Activated T-helper 1 cell treated with anti-CD3 and anti-CD28 coated beads, Interleukin-12 subunit alpha, Interleukin-12 subunit beta, Interleukin-2, Interleukin-4 antibody, amounts not matched to agents 30 ng/mL and 10 ng/mL and 1 ng/mL, durations not matched to agents 14 hours and 24 hours and 36 hours (primary cell): ENCODE measurements at places on chromosomes 12 and 14.

GRCh38 chr14:38901791-38902190 is 201.2 kb downstream of the SEC23A start:
- no peaks in the 10 kb centered on the region for H3K4me1 ChIP-seq
- no peak overlapping the region for H3K4me3 ChIP-seq
- no peak overlapping the region for H3K27ac ChIP-seq
- DNase-seq = no peak

- DNase-seq = no peak
- no peaks in the 10 kb centered on the region for H3K36me3 ChIP-seq
These were observed 71.8 kb upstream of the MAX start for GRCh38 chr14:65173973-65174693.

DNA sequence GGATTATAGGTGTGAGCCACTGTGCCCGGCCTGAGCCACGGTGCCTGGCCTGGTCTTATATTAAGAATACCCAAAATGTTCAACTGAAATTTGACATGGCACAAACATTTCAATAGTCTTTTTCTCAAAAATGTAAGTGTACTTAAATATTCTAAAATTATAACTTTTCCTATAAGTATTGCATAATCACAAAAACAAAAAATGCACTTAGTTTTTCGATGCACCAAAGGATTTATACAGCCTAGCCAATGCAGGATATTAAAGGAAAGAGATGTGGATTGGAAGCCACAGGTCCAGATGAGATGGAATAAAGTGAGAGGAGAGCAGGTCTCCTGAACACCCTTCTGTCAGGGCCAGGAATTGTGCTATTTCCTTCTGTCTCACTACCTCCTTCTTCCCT is 62.8 kb downstream of the ZC3H14 start:
- DNase-seq = no peak
- H3K4me1 ChIP-seq = no peaks in the 10 kb centered on the region
- H3K36me3 ChIP-seq = no peaks in the 10 kb centered on the region
- H3K4me3 ChIP-seq = no peak overlapping the region

GRCh38 chr12:24507827-24508226 is 441.1 kb downstream of the BCAT1 start:
- no peak overlapping the region for H3K4me3 ChIP-seq
- H3K4me1 ChIP-seq = no peaks in the 10 kb centered on the region
- no peak overlapping the region for H3K27ac ChIP-seq
- DNase-seq = no peak

DNA sequence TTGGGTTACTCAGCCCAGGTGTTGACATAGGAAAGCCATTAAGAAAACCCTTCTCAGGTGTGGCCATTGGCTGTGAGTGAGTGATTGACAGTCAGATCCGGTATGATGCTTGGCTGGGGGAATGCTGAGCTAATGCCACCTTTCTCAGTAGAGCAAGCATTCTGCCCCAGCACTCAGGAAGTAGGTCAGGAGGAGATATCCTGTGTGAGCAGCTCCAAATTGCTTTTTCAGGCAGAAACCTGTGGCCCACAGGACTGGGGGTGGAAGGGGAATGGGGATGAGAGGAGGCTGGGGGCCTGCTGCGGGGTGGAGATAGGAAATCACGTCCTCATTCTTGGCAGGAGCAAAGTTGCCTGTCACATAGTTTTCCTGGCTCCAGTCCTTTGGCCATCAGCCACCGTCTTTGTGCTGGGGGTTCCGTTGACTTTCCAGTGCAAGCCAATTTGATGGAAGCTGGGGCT is 55.7 kb downstream of the NINJ2 start:
- no peaks in the 10 kb centered on the region for H3K27me3 ChIP-seq
- peaks cover 57% of the 10 kb centered on the region for H3K4me1 ChIP-seq
- DNase-seq = no peak
- H3K27ac ChIP-seq = peak overlapping the region; percentile 80
- H3K36me3 ChIP-seq = peaks cover 4% of the 10 kb centered on the region

DNA sequence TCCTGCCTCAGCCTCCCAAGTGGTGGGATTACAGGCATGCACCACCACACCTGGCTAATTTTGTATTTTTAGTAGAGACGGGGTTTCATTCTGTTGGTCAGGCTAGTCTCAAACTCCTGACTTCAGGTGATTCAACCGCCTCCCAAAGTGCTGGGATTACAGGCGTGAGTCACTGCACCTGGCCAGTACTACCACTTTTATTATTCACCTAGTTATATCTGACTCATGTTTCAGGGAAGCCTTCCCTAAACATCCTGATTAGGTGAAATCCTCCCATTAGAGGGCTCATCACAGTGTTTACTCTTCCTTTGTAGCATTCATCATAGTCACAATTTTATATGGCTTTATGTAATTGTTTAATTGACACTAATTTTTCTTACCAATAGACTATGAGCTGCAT is 295.3 kb upstream of the SOX5 start:
- no peaks in the 10 kb centered on the region for H3K27me3 ChIP-seq
- H3K27ac ChIP-seq = no peak overlapping the region
- H3K36me3 ChIP-seq = no peaks in the 10 kb centered on the region
- DNase-seq = no peak

DNA sequence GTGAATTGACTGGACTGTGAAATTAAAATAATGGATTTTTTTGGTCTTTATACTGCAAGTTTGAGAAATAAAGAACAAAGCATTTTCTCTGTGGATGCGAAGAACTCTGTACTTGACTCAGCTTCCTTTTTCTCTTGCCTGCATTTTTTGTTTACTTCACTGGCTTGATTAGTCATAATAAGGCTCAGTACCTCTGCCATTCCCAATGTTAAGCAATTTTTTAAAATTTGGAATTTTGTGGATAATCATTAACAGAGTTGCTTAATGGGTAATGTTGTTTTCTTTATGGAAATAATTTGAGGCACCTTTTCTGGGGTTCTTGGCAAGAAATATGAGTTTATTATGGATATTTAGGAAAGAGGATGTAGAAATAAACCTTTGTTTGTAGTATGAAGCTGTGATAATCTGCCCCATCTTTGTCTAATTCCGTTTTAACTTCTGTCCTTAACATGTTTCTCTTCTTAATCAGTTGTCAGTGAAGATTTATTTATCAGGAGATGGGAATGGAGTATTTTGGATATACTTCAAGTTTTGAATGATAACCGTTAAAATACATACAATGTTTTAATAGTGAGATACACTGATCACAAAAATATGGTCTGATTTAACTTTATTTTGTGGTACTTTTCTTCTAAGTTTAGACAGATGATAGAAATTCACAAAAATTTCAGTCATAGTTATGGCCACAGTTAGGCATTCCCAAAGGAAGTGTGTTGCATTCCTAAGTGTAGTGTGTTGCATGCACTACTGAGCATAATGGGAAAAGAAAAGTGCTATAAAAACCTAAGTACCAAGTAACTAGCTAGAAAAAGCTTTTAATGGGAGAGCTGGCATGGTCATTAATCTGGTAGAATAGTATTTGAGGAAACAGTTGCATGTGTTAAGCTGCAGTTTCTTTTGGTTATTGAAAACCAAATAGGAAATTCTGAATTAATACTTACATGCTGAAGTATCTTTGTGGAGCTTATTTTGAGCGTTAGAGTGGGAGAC is 27.7 kb downstream of the WNK1 start:
- H3K4me1 ChIP-seq = peaks cover 54% of the 10 kb centered on the region
- H3K27ac ChIP-seq = peak overlapping the region; percentile 67
- H3K27me3 ChIP-seq = no peaks in the 10 kb centered on the region
- H3K4me3 ChIP-seq = peak overlapping the region; percentile 62
- H3K36me3 ChIP-seq = peaks cover 8% of the 10 kb centered on the region
- no peak for DNase-seq

DNA sequence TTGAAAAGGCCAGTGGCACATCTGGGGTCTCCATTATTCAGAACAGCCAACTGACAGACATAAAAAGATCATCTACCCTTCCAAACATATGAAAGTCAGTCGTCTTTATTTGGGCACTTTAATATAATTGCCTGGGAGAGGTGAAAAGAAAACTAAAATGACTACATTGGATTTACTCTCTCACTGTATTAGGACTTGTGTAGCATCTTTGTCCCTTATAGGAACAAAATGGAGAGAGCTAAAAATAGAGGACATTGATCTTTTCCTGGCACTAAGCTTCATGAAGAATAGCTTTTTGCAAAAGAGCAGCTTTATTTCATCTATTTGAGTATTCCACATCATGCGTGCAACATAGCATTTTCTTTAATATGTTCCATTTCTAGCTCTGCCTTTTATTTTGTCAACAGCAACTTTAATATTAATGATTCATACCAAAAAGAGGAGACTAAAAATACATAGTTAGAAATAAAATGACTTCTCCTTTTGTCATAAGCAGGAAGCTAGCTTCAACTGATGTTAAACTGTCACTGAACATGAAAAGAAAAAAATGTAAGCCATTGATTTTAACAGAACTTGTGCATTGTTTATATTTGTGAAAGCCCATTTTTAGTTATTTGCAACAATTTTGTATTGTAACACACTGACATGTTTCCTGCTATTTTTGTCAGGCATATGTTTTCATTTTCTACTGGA is 254.6 kb downstream of the SEC23A start:
- DNase-seq = no peak
- H3K4me1 ChIP-seq = no peaks in the 10 kb centered on the region
- no peak overlapping the region for H3K27ac ChIP-seq

DNA sequence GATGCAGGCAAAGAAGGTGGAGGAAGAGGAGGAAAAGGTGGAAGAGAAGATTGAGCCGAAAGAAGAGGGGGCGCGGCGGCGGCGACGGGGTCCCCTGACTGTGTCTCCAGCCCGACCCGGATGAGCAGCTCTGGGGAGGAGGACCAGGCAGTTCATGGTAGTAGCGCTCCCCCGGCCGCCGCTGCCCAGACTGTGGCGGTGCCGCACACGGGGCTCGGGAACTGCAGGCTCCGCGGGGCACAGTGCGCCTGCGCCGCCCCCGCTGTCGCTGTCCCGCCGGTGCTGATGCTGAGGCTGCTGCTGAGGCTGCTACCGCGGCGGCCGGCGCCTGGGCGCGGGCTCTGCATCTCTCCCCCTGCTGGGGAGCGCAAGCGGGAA is at the start of gene KCNH5:
TSS of gene KCNH5 (minus strand) at position 225 of the 378 bp plus-strand sequence. CDS start 272 bp downstream, outside the sequence.
- no peak within 1 kb of the TSS for H3K27ac ChIP-seq
- no peak within 1 kb of the TSS for H3K4me3 ChIP-seq
- DNase-seq = no peak
- no peaks in the 10 kb centered on the region for H3K4me1 ChIP-seq

DNA sequence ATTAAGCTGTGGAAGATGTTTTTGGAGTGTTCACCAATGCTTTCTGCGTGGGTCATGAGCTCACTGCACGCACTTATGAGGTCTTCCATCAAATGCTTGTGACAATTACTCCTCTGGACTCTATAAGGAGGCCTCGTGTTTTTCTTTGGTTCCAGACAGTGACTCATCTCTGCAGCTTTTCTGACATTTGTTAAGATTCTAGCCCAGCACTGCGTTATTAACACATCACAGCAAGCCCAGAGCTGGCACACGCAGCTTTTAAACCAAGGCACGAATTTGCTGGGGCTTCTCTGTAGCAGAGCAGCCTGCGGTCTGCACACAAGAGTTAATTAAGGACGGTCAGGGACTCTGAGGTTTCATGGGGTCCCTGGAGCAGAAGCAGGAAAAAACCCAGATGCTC is 16.9 kb downstream of the MEG3 start:
- H3K4me1 ChIP-seq = no peaks in the 10 kb centered on the region
- H3K4me3 ChIP-seq = no peak overlapping the region

DNA sequence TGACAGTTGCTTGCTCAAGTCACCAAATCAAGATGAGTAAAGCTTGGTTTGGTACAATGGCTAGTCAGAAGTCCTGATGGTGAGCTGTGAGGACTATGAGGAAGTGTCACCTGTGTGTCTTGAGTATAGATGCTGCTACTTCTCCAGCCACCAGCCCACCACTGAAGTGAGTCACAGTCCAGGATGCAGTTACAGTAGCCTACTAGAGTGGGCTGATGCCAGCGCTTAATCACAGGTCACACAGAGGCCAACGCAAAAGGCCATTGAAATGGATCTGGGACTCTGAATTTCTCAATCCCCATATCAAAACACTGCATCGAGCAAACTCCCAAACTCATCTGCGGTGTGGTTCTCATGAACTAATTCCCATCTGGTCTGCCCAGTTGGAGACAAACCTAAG is 223.1 kb downstream of the ANO6 start:
- no peak overlapping the region for H3K4me3 ChIP-seq
- peaks cover 3% of the 10 kb centered on the region for H3K27me3 ChIP-seq
- H3K27ac ChIP-seq = no peak overlapping the region
- H3K4me1 ChIP-seq = no peaks in the 10 kb centered on the region
- H3K36me3 ChIP-seq = no peaks in the 10 kb centered on the region

GRCh38 chr14:95585953-95586620 is 51.2 kb downstream of the GLRX5 start:
- H3K4me1 ChIP-seq = no peaks in the 10 kb centered on the region
- peaks cover 3% of the 10 kb centered on the region for H3K27me3 ChIP-seq
- no peak overlapping the region for H3K4me3 ChIP-seq
- no peak for DNase-seq
- no peaks in the 10 kb centered on the region for H3K36me3 ChIP-seq

DNA sequence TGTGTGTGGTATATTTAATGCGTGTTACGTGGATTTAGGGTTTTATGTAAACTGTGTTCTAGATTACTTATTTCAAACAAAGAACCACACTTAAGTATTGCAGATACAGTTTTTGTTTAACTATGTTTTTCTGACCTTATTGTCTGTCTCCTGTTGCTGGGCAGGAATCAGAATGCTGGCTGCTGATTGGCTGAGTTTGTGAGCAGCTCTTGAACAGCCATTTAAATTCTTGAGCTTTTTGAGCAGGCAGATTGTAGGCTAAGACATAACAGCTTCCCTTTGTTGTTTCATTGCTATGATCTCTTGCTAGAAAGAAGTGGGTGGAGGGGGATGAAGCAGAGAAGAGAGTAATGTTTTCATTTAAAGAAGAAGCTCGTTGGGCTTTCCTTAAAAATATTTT is 52.2 kb downstream of the ATF7IP start:
- DNase-seq = peak; percentile 60
- no peaks in the 10 kb centered on the region for H3K27me3 ChIP-seq
- peak overlapping the region; percentile 88 for H3K27ac ChIP-seq

GRCh38 chr12:69553628-69554248 is 31.5 kb upstream of the CCT2 start:
- no peaks in the 10 kb centered on the region for H3K4me1 ChIP-seq
- no peak for DNase-seq
- no peak overlapping the region for H3K4me3 ChIP-seq

GRCh38 chr12:11727133-11727664 is 77.7 kb downstream of the ETV6 start:
- peak overlapping the region; percentile 91 for H3K27ac ChIP-seq
- no peaks in the 10 kb centered on the region for H3K27me3 ChIP-seq

- no peak overlapping the region for H3K27ac ChIP-seq
- H3K4me1 ChIP-seq = peaks cover 5% of the 10 kb centered on the region
- no peaks in the 10 kb centered on the region for H3K36me3 ChIP-seq
- no peak overlapping the region for H3K4me3 ChIP-seq
- DNase-seq = no peak
- peaks cover 2% of the 10 kb centered on the region for H3K27me3 ChIP-seq
These were observed 270.1 kb downstream of the ADGRD1 start for GRCh38 chr12:131223791-131224225.

DNA sequence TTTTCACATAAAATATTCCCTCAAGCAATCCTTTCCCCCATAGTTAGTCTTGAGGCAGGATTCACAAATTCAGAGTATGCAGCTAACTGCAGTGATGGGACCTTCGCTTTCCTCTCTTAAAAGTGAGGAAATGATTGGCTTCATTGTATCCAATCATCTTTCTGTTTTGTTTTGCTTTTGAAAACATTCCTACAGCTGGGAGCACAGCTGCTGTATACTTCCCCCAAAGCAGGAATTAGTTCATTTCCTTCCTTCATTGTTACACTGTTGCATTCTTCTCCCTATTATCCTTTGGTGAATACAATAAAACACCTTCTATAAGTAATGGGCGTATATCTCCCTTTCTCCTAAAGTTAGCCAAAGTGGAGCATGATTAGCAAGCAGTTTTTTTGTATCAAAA is 9.4 kb upstream of the GAS2L3 start:
- no peaks in the 10 kb centered on the region for H3K36me3 ChIP-seq
- H3K27ac ChIP-seq = no peak overlapping the region
- peaks cover 17% of the 10 kb centered on the region for H3K27me3 ChIP-seq
- no peak overlapping the region for H3K4me3 ChIP-seq
- H3K4me1 ChIP-seq = peaks cover 14% of the 10 kb centered on the region
